ENCODE measurements at places on chromosomes 5 and 9.
A peak's percentile ranks its signal among the peaks of the same experiment; 100 is the strongest.

DNA sequence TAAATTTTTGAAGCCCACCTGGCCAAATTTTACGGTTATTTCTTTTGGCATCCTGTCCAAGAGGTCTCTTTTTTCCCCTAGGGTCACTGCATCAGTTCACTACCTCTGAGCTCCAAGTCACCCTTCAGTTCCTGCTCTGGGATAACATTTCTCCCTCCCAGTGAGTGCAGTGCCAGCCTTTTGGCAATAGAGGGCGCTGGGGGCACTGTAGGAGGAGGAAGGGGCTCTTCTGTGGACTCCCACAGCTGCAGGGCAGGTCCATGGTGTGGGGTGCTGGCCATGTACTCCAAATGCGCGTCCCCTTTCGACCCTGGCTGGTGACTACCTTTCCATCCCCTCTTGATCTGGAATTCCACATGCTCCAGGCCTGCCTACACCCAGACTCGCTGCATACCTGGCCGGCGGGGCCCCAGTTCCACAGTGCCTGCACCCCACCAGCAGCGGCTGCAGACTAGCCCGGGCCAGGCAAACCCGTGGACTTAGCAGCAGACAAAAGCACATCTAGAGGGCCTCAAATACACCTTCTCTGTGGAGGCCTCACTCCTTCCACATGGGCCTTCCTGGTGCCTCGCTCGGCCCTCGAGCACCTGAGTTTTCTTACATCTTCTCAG, 20.3 kb upstream of the NINJ1 start:
- DNase-seq, result peak; percentile 58

DNA sequence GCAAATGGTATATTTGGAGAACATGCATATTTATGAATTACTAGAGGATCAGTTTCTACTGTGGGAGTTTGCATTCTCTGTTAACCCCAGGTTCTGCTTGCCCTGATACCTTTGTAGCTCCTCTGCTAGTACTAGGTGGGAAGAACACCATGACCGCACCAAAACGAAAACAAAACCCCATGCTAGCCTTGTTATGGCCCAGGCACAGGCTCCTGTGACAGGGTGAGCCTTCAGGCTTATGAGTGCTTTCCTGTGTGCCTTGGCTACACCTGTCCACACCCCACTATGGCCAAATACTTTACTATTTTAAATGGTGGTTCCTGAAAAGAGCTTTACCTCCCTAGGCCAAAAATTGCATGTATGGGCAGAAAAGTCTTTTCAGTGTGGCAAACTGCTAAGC, 94.8 kb downstream of the PPIC start:
- no peak for DNase-seq

DNA sequence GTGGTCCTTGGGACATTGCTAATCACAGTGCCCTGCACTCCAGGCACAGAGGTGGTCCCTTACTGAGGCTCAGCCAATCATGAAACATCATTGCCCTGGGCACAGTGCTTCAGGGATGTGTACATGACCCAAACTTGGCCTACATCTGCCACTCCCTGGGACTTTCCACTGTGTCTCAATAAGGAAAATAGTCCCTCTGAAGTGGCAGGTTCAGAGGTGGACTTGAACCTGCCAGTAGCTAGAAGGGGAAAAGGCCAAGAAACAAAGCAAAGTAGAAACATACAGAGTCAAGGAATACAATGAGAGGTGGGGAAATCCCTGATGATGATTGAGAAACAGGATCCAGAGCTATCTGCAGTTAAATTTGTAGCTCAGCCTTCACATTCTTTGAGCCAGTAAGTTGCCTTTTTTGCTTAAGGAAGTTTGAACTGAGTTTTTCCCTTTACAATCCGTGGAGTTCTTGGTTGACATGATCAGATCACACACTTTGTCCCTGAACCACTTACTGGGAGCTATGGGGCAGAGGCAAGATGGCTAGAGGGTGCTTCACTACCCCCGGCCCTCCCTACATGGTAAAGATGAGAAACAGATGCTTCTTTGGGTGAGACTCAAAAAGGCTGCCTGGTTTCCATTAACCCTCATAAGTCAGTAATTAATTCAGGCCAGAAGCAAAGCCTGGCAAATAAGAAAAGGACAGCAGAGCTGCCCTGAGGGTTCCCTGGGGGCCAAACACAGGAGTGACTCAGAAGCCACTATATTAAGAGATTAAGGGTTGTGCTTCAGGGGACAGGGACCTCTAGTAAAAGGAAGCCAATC, 57.6 kb downstream of the SH3TC2 start:
- no peak for DNase-seq

GRCh38 chr9:120733190-120733589, 18.9 kb upstream of the MEGF9 start:
- DNase-seq, result no peak

GRCh38 chr9:107749787-107750444, 260.3 kb upstream of the KLF4 start:
- DNase-seq, result no peak

GRCh38 chr5:27414099-27414498, 375.7 kb upstream of the CDH9 start:
- DNase-seq, result no peak

GRCh38 chr9:98870782-98871557, 63.5 kb downstream of the GALNT12 start:
- no peak for DNase-seq

- peak; percentile 75 for DNase-seq
These were observed 404.0 kb downstream of the EBF1 start for GRCh38 chr5:158695595-158696330.

- DNase-seq, result no peak
These were observed 157.5 kb downstream of the CHSY3 start for GRCh38 chr5:130061746-130062145.

GRCh38 chr5:71895546-71895945, 176.5 kb downstream of the CARTPT start:
- no peak for DNase-seq

Data from stimulated activated naive CD8-positive, alpha-beta T cell treated with anti-CD3 and anti-CD28 coated beads, Interleukin-15, Interleukin-2, amounts not matched to agents 100 U/mL and 50 U/mL, for 24 hours (primary cell).